ENCODE measurements at places on chromosomes 4 and X. TPM values are rescaled to one million over a fixed set of nuclear protein-coding genes. Genes with fewer than 3 reads are reported as not detected.

IL3RA gene
- 28.2 TPM for total RNA-seq

TMEM35A gene
- total RNA-seq = 3.1 TPM

PTCHD1 gene
- total RNA-seq = under 0.01 TPM

SMR3B gene
- not detected for total RNA-seq

MCUB gene
- total RNA-seq = 73.6 TPM

SPOCK3 gene
- not detected for total RNA-seq

PGRMC2 gene
- total RNA-seq = 16.7 TPM

ENPEP gene
- not detected for total RNA-seq

ANOS1 gene
- total RNA-seq = 1.2 TPM

NXF2B gene
- not detected for total RNA-seq

TMPRSS11F gene
- not detected for total RNA-seq

FAM3A gene
- 21.4 TPM for total RNA-seq

LRCH2 gene
- 3.4 TPM for total RNA-seq

ZFYVE28 gene
- 12.3 TPM for total RNA-seq

UBA6 gene
- 90.0 TPM for total RNA-seq

PDLIM3 gene
- 78.9 TPM for total RNA-seq

SYNPO2 gene
- 0.18 TPM for total RNA-seq

ATP2B3 gene
- 0.11 TPM for total RNA-seq

SLC6A8 gene
- 15.9 TPM for total RNA-seq

SOX3 gene
- total RNA-seq = not detected

BEX2 gene
- total RNA-seq = 0.67 TPM

ZIC3 gene
- not detected for total RNA-seq

CXCL8 gene
- 311 TPM for total RNA-seq

Data from pulmonary artery endothelial cell (primary cell).